ENCODE measurements at places on chromosomes 7 and 10.

DNA sequence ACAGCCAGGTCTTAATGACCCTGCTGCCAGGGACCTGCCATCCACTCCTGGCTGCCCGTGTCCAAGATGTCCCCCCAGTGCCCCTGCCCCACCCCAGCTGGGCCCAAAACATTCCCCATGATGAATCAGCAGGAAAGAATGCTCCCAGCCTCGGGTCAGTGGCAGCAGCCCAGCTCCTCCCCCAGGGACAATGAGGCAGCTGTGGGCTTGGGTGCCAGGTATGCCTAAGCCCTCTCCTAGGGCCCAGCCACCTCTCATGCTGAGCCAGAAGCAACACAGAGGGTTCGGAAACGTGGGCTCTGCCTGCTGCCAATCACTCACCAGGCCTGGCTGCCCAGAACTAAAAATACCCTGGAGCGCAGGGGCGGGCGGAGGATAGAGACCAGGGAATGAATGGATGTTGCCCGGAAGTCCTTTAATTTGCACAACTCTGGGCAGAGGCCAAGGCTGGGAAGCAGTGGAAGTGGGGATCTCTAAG is 1.5 kb upstream of the LOXL4 start:
- peak; percentile 94 for DNase-seq

- no peak for DNase-seq
Observed at GRCh38 chr10:128373831-128374230, 247.6 kb upstream of the MKI67 start.

DNA sequence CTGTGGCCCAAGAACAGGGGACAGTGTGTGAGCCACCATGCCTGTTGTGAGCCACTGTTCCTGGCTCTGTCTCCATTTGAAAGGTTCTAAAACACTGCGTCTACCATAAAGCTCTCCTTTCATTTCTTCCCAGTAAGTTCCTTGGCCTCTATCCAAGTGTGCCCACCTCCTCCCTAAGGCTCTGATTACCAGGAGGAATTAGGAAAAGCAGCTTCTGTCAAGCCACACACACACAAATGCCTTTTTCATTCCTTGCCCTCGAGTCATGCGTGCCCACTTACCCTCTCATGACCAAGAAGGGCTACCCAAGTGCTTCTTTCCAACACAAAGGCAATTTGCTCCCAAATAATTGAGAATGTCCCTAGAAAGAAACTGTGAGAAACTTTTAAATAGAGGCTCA is 70.8 kb upstream of the PARD3 start:
- no peak for DNase-seq

GRCh38 chr10:51786016-51786683 is 86.8 kb upstream of the CSTF2T start:
- peak; percentile 11 for DNase-seq

DNA sequence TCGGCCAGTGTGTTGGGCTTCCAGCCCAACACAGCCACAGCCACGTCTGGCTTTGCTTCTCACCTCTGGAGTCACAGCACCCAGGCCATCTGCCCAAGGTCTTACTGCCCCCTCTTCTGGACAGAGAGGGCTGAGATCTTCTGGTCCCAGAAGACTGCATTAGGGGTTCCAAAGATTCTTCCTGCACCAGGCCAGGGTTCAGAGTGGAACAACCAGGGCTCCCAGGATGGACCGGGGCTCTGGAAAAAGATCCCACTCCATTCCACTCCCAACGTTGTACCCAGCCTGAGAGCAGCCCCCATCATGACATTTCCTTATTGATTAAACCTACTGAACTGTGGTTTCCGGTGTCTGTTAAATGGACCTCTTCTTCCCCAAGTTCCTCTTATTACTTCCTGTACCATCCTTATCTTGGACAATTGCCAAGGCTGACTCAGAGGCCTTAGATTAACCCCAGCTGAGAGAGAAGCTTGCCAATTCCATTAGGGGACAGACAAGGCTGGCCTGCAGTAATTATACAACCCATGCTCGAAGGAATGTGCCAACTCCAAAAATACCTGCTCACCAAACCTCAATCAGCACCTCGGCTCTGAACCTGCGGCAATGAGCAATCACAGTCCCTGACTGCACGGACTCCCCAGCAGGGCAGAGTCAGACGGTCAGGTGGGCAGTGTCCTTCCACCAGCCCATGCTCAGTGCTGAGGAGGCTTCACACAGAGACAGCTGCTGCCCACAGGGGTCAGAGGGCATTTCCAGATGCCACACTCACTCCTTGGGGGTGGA is 47.9 kb upstream of the NPFFR1 start:
- DNase-seq: peak; percentile 83
